Endothelial cell of coronary artery (primary cell): ENCODE measurements at places on chromosomes 12 and 14. TPM values are rescaled to one million over a fixed set of nuclear protein-coding genes. Genes with fewer than 3 reads are reported as not detected.

Gene FITM1
- total RNA-seq = 0.19 and 0.27 TPM in 2 replicates

Gene ACVRL1
- 448 and 520 TPM in 2 replicates for total RNA-seq

Gene FAM181A
- not detected in 2 replicates for total RNA-seq

Gene STAT2
- total RNA-seq = 56.8 and 68.1 TPM in 2 replicates

Gene GARIN6
- not detected in 2 replicates for total RNA-seq

Gene HOXC13
- not detected in 2 replicates for total RNA-seq

Gene TRPV4
- 0.75 and 1.3 TPM in 2 replicates for total RNA-seq

Gene ACVR1B
- 12.9 and 20.0 TPM in 2 replicates for total RNA-seq

Gene VTI1B
- total RNA-seq = 51.8 and 75.7 TPM in 2 replicates

Gene SLC35F4
- not detected in 2 replicates for total RNA-seq

Gene IKBIP
- 64.3 and 77.4 TPM in 2 replicates for total RNA-seq

Gene KLHDC1
- total RNA-seq = 1.1 and 3.6 TPM in 2 replicates

Gene TMEM30B
- total RNA-seq = under 0.01 and 0.09 TPM in 2 replicates

Gene IFI27
- 168 and 327 TPM in 2 replicates for total RNA-seq

Gene FAM186B
- 0.09 TPM in 2 replicates for total RNA-seq

Gene CMKLR1
- total RNA-seq = 0.09 and 0.28 TPM in 2 replicates

Gene LPAR5
- total RNA-seq = not detected in 2 replicates

Gene AGAP2
- total RNA-seq = under 0.01 and 0.09 TPM in 2 replicates

Gene OTX2
- total RNA-seq = not detected in 2 replicates

Gene SOCS2
- 3.5 and 4.9 TPM in 2 replicates for total RNA-seq

Gene CLEC2A
- not detected in 2 replicates for total RNA-seq

Gene KIF5A
- total RNA-seq = under 0.01 and 0.09 TPM in 2 replicates

Gene MTHFD1
- total RNA-seq = 46.1 and 58.2 TPM in 2 replicates

Gene OR2AP1
- total RNA-seq = not detected in 2 replicates

Gene ING4
- 32.6 and 35.5 TPM in 2 replicates for total RNA-seq

Gene FLRT2
- total RNA-seq = 23.4 and 34.4 TPM in 2 replicates

Gene AQP6
- 0.09 TPM in 1 of 2 replicates, not detected in the other for total RNA-seq

Gene TAS2R10
- total RNA-seq = 0.66 and 0.72 TPM in 2 replicates

Gene VRTN
- total RNA-seq = not detected in 2 replicates

Gene TMED8
- 8.6 and 10.2 TPM in 2 replicates for total RNA-seq

Gene REP15
- total RNA-seq = 1.5 and 1.7 TPM in 2 replicates

Gene AVPR1A
- not detected in 2 replicates for total RNA-seq

Gene SOAT2
- total RNA-seq = not detected in 2 replicates

Gene GZMB
- total RNA-seq = not detected in 2 replicates
